ENCODE measurements at places on chromosomes 7 and 10. TPM values are rescaled to one million over a fixed set of nuclear protein-coding genes. Genes with fewer than 3 reads are reported as not detected.

GRCh38 chr7:27709137-27710075, 30.6 kb upstream of the TAX1BP1 start:
- no peak for DNase-seq

DNA sequence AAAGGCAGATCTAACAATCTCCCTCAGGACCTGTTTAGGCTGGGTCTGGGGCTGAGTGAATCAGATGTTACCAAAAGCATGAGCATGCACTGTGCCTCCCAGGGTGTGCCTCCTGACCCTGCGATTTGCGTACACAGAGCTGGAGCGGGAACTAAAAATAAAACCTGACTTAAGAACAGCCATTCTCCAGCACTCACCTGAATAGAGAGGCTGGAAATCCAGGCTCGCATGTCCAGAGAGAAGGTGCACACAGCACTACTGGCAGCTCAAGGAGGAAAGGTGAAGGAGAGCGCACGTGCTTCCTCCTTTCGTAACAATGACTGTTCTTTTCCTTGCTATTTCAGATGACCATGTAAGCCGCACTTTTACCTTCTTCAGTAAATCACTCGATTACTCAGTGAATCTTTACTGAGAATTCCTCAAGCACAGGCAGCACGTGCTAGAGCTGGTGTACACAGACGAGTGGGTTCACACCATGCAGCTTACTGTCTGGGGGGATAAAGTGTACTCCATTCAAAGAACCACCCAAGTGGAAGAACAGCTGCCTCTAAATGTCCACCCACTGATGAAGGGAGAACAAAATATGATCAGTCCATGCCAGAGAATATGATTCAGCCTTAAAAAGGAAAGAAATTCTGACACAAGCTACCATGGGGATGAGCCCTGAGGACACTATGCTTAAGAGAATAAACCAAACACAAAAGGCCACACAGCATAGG, 45.6 kb downstream of the SFMBT2 start:
- no peak for DNase-seq

DNA sequence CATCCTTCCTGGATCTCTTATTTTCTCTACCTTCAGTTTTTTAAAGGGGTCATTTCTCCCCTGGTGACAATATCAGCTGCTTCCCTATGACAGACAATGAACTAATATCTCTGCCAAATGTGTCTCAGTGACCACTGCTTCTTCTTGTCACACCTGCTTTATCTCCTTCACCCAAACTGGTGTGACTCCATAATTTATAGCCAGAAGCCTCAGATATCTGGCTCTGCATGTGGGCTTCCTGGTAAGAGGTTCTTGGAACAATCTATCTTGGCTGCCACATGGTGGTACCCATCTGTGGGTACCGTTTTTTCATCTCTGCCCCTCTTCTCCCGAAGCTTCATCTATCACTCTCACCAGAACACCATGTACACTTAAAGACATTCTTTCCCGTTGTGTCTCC, 37.0 kb downstream of the CPVL start:
- DNase-seq = no peak

DNA sequence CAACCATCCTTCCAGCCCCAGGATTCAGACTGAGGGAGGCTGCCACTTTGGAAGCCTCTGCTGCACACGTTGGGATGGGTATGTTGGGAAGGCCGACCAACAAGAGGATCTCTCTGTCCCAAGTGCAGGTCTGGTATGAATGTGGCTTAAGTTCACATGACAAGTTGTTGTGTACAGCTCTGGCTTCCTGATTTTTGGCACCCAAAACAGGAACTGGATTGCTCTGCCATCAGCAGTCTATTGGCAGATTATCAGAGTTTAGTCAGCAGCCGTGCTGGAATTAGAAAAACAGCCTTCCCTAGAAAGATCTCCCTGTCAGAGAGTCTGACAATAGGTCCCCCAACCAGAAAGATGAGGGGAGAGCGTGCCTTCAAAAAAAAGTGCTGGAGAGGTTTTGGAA, 66.9 kb downstream of the GOLGA7B start:
- DNase-seq = no peak

GRCh38 chr7:89247207-89247606, 451.7 kb upstream of the TEX47 start:
- no peak for DNase-seq

- DNase-seq = no peak
Measured at GRCh38 chr7:79221211-79221610, 232.3 kb downstream of the MAGI2 start.

AS3MT gene
- polyA plus RNA-seq = 4.8 TPM

CYP26A1 gene
- not detected for polyA plus RNA-seq

DRGX gene
- polyA plus RNA-seq = not detected

MAP3K8 gene
- 57.9 TPM for polyA plus RNA-seq

PDZD8 gene
- polyA plus RNA-seq = 4.5 TPM

Measured in aorta (tissue), 5 donors.